ENCODE measurements at places on chromosomes 7 and 10. TPM values are rescaled to one million over a fixed set of nuclear protein-coding genes. Genes with fewer than 3 reads are reported as not detected.

The COX19 gene
- total RNA-seq, result 2.7 TPM

The DGKI gene
- 1.2 TPM for total RNA-seq

The CLRN3 gene
- total RNA-seq, result not detected

The GHRHR gene
- not detected for total RNA-seq

The NRCAM gene
- 3.0 TPM for total RNA-seq

The HPS1 gene
- 42.1 TPM for total RNA-seq

The SRGN gene
- 110 TPM for total RNA-seq

The LRGUK gene
- total RNA-seq, result not detected

The HEPACAM2 gene
- not detected for total RNA-seq
